Thoracic aorta (tissue), 2 donors: ENCODE measurements at places on chromosomes 6 and 20. TPM values are rescaled to one million over a fixed set of nuclear protein-coding genes. Genes with fewer than 3 reads are reported as not detected.

DNA sequence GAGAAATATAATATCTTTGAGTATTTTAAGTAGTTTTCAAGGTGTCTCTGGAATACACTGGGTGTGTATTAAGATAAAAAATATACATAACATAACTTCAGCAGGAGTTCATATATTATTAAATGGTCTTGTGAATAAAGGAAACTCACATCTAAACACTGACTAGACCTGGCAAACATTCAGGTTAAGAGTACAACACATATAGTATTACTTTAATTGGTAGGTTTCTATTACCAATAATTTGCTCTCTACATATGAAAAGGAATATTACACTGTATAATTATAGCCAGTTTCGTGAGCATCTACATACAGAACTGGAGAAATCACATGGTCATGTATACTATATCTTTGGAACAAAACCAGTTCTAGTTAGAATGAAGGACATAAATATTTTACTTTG is 8.7 kb downstream of the NCOA5 start:
- H3K4me3 ChIP-seq: no peak overlapping the region
- no peak for DNase-seq
- no peak overlapping the region for H3K27ac ChIP-seq
- peaks cover 20% of the 10 kb centered on the region for H3K36me3 ChIP-seq
- H3K27me3 ChIP-seq: no peaks in the 10 kb centered on the region

GRCh38 chr20:63023071-63023935 is 16.5 kb upstream of the BHLHE23 start:
- H3K27me3 ChIP-seq: no peaks in the 10 kb centered on the region
- H3K4me3 ChIP-seq: no peak overlapping the region
- H3K27ac ChIP-seq: no peak overlapping the region
- no peaks in the 10 kb centered on the region for H3K4me1 ChIP-seq

The ADTRP gene
- not detected for total RNA-seq

- no peaks in the 10 kb centered on the region for H3K36me3 ChIP-seq
- DNase-seq: no peak
- H3K4me1 ChIP-seq: peaks cover 29% of the 10 kb centered on the region
- H3K27ac ChIP-seq: no peak overlapping the region
- H3K4me3 ChIP-seq: no peak overlapping the region
Observed at GRCh38 chr20:50460115-50460607, 50.0 kb upstream of the PTPN1 start.

DNA sequence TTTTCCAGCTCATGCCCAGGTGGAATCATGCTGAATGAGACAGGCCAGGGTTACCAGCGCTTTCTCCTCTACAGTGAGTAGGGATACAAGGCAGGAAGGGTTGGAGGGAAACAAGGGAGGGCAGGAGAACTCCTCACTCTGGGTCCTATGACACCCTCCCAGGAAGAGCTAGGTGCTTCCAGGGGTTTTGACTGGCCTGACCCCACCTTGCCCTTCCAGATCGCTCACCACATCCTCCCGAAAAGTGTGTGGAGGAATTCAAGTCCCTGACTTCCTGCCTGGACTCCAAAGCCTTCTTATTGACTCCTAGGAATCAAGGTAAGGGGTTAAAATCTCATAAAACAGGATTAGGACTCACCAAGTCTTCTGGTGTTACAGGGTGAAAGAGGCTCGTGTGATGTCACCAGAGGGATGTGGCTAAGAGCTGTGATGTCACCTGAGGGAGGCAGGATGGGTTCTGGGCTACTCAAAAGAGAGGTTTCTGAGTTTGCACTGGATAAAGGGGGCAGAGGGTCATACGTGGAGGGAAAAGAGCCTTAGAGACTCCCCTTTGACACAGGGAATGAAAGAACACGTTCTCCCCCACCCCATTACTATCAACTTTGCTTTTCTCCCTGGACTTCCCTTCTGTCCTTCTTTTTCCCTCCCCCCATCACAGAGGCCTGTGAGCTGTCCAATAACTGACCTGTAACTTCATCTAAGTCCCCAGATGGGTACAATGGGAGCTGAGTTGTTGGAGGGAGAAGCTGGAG is 1.9 kb downstream of the APOM start:
- H3K27ac ChIP-seq: no peak overlapping the region
- no peak overlapping the region for H3K4me3 ChIP-seq
- H3K27me3 ChIP-seq: no peaks in the 10 kb centered on the region

DNA sequence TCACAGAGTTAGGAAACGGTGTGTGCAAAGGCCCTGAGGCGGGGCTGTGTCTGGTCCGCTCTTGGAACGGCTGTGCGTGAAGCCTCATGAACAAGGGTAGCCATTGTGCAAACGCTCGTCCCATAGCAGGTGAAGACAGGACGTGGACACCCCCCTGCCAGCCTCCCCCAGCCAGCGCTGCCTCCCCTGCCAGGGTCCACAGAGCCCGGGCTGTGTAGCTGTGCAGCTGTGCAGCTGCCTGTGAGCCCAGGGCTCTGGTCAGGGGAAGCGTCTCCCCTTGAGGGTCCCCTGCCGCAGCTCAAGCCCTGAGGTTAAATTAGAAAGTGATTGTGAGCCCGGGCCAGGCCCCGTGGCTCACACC is 139.4 kb downstream of the TAF4 start:
- H3K27me3 ChIP-seq: no peaks in the 10 kb centered on the region
- no peaks in the 10 kb centered on the region for H3K36me3 ChIP-seq
- no peak for DNase-seq
- H3K4me1 ChIP-seq: no peaks in the 10 kb centered on the region

DNA sequence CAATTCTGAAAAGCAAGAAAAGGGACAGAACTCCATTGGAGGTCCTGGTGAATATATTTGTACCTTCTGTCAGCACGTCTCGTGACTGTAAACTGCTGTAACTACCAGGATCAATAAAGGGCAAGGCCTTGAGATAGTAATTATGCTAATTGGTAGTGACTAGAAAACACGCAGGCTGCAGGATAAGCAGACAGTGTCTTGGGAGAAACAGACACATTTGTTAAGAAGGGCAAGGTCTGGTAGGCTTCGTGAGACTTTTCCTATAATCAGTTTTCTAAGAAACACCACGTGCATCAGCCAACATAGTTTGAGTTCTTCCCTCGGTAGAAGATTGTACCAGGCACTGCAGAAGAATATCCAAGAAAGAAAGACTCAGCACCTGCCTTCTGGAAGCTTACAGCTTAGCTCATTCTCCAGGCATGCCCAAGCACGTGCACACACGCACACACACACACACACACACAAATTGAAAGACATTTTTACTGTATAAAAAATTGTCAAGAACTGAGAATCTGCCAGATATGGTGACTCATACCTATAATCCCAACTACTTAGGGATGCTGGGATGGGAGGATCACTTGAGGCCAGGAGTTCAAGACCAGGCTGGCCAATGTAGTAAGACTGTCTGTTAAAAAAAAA is 167.0 kb upstream of the SASH1 start:
- no peak overlapping the region for H3K27ac ChIP-seq
- no peak for DNase-seq
- H3K4me1 ChIP-seq: no peaks in the 10 kb centered on the region
- no peaks in the 10 kb centered on the region for H3K27me3 ChIP-seq
- H3K4me3 ChIP-seq: no peak overlapping the region

The LINC00237 gene
- not detected for total RNA-seq

The SLC24A3 gene
- 31.4 TPM for total RNA-seq

DNA sequence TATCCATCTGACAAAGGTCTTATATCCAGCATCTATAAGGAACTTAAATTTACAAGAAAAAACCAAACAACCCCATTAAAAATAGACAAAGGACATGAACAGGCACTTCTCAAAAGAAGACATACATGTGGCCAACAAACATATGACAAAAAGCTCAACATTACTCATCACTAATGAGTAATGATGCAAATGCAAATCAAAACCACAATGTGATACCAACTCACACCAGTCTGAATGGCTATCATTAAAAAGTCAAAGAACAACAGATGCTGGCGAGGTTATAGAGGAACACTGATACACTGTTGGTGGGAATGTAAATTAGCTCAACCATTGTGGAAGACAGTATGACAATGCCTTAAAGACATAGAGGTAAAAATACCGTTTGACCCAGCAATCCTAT is 13.9 kb downstream of the MACROD2 start:
- no peaks in the 10 kb centered on the region for H3K27me3 ChIP-seq
- H3K27ac ChIP-seq: no peak overlapping the region
- H3K4me3 ChIP-seq: no peak overlapping the region
- no peak for DNase-seq
- no peaks in the 10 kb centered on the region for H3K36me3 ChIP-seq
- H3K4me1 ChIP-seq: no peaks in the 10 kb centered on the region

GRCh38 chr20:52783769-52784168 is 188.4 kb upstream of the TSHZ2 start:
- no peaks in the 10 kb centered on the region for H3K27me3 ChIP-seq
- H3K27ac ChIP-seq: no peak overlapping the region
- no peak for DNase-seq
- no peaks in the 10 kb centered on the region for H3K36me3 ChIP-seq

The KHDC1L gene
- not detected for total RNA-seq

DNA sequence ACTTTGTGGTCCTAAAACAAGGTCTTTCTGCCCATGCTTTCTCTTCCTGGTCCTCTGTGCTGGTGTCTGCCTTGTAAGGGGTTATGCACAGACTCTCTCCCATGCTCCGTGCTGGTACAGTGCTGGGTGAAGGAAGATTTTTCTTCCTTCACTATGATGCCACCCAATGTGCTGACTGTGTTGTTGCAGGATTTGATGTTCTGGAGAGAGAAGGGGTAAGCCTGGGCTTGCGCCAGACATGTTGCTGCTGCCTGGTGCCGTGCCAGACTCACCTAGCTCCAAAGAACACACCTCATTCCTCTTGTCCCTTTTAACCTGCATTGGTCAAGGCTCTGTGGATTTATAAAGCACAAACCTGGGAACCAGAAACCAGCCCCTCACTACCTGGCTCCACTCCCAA is 28.4 kb upstream of the ARMH2 start:
- DNase-seq: no peak
- H3K27me3 ChIP-seq: no peaks in the 10 kb centered on the region
- H3K4me3 ChIP-seq: no peak overlapping the region
- H3K27ac ChIP-seq: no peak overlapping the region
- H3K36me3 ChIP-seq: no peaks in the 10 kb centered on the region

DNA sequence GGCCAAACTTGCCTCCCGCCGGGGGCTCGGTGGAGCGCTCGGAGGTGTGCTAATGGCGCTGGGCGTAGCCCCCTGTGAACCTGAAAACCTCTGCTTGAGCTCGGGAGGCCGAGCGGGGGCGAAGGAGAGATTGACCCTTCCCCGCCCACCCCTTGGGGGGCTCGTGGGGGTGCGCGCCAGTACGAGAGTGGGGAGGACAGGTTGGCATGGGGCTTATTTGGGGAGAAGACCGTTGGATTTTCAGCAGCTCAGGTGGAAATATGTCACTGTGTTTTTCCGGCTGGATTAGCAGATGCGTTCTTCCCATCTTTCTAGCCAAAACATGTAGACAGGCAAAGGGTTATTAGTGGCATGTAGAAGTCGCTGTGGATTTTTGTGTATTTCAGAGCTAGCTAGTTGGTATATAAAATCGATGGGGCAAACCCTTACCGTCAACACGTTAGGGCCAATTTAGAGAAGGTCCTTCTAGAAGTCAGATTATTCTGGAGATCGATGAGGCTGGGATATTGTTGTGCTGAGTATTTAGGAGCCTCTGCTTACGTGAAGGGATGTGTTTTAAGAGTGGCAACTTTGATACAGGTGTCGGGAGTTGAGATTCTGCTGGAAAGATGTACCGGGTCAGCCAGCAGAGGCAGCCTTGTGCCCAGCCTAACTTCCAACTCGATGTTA is 525 bp downstream of the NCOA7 start:
- H3K36me3 ChIP-seq: no peaks in the 10 kb centered on the region
- H3K4me3 ChIP-seq: peak overlapping the region; percentile 97
- no peaks in the 10 kb centered on the region for H3K27me3 ChIP-seq
- no peak for DNase-seq

The SLC2A10 gene
- total RNA-seq: 19.8 TPM

- H3K27me3 ChIP-seq: no peaks in the 10 kb centered on the region
- H3K36me3 ChIP-seq: no peaks in the 10 kb centered on the region
- H3K4me1 ChIP-seq: no peaks in the 10 kb centered on the region
- no peak for DNase-seq
Observed at GRCh38 chr6:138267971-138268895, 49.9 kb upstream of the PBOV1 start.

GRCh38 chr6:121794630-121795029 is 359.2 kb downstream of the GJA1 start:
- no peaks in the 10 kb centered on the region for H3K27me3 ChIP-seq
- H3K36me3 ChIP-seq: no peaks in the 10 kb centered on the region

The TTPAL gene
- 7.3 TPM for total RNA-seq

DNA sequence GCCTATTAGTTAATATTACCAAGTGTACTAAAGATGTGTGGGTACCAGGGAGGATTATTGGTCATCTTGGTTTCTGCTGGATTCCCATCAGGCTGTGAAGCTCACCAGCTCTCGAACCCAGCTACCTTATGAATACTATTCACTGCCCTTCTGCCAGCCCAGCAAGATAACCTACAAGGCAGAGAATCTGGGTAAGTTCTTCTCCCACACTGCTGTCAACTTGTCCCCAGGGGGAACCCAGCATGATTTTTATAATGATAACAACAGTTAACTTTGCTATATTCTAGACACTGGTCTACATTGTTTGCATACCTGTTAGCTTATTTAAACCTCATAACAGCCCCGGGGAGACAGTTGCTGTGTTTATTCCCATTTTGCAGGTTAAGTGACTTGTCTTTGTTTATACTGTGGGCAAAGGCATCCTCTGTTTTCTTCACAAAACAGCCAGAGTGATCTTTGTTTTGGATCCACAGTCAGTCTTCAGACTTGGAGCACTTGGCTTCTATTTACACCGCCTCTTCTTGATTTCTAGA is 26.5 kb downstream of the TM9SF4 start:
- H3K27me3 ChIP-seq: no peaks in the 10 kb centered on the region
- no peaks in the 10 kb centered on the region for H3K4me1 ChIP-seq
- H3K4me3 ChIP-seq: no peak overlapping the region
- H3K27ac ChIP-seq: no peak overlapping the region

DNA sequence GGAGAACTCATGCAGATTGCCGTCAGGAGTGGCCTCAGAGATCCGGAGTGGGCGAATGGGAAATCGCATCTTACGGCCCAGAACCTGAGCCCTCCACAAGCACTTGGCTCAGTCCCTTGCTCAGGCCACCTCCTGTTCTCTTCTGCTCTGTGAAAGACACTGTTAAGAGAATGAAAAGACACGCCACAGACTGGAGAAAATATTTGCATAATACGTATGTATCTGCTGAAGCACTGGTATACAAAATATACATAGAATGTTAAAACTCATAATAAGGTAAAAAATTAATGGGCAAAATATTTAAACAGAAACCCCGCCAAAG is 838 bp upstream of the POM121L2 start:
- no peaks in the 10 kb centered on the region for H3K36me3 ChIP-seq
- no peaks in the 10 kb centered on the region for H3K27me3 ChIP-seq
- no peak for DNase-seq
- no peaks in the 10 kb centered on the region for H3K4me1 ChIP-seq
